ENCODE measurements at places on chromosomes 7 and 10.
A peak's percentile ranks its signal among the peaks of the same experiment; 100 is the strongest.

GRCh38 chr10:66176772-66177171 is 749.1 kb upstream of the LRRTM3 start:
- no peak for DNase-seq

DNA sequence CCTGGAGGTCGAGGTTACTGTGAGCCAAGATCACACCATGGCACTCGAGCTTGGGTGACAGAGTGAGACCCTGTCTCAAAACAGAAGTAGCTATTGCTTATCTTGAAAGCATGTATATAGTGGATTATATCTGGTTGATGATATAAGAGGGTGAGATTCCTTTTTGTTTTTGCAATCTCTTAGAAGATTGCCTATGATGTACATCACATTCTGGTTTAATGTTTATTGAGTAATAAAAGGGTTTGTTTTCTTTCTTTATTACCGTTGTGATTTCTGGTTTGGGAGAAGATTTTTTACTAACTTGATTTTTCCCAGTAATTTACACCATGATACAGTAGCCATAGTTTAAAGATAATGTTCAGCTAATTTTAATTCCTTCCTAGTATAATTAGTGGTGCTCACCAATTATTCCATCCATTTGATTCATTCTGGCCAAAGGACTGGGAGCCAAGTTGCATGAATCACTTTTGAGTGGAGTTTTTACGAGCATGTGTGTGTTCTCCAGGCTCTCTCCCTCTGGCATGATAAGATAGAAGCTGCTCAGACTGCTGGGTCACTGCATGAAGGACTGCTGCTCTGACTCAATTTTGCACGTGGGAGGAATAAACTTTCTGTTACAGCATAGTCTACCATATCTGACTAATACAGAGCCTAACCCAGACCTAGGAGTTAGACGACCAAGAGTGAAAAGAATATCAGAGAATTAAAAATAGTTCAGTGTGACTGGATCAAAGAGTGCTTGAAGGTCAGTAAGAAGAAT is 13.5 kb upstream of the TSPAN13 start:
- peak; percentile 30 for DNase-seq

GRCh38 chr7:1567896-1568510 is 1.8 kb downstream of the PSMG3 start:
- DNase-seq, result no peak

- DNase-seq, result no peak
Measured at GRCh38 chr10:20616056-20616671, 280.9 kb downstream of the NEBL start.
